ENCODE measurements at places on chromosomes 3 and 15.

DNA sequence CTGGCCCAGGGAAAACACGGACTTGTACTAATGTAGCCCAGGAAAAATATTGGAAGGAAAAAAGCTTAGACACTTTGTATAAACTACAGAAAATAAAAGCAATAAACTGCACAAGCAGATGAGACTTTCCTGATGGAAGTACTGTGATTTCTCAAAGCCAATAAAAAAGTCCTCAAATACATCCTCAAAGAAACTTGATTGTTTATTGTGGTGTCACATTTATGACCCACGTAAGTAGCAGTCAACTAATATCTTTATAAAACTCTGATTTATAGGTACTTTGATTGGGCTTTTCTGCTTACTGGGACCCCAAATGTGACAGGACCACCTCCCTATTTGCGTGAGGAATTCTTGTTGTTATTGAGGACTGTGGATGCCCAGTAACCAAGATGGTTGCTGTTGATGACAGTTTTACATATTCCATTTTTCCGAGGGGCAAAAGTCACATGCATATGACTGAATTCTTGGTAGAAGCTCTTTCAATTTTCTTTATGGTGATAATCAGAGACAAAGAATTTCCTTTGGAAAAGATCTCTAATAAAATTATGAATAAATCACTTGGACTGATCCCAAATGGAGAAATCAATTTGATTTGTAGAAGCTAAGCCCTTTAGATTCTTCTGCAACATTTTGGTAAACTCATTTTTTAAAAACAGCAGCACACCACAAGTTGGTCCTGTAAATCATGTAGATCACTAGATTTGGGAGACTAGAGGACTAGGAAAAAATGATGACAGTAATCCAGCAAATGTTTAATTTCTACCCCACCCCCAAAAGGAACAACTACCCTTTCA, 159.0 kb upstream of the TSC22D2 start:
- no peak for DNase-seq

DNA sequence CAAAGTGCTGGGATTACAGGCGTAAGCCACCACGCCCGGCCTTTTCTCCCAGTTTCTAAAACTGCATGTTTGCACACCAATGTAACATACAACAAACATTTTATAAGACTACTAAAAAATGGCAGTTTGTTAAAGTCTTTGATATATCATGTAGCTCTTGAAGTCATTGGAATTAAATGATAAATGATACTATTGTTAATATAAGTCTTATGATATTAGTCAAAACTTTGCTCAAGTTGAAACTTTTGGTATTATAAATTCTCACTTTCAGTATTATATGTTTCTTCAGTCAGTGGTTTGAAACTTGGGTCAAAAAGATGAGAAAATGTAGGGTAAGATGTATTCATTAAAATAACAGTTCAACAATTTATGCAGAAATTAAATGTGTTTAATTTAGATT, 117.6 kb upstream of the TBL1XR1 start:
- DNase-seq, result no peak

DNA sequence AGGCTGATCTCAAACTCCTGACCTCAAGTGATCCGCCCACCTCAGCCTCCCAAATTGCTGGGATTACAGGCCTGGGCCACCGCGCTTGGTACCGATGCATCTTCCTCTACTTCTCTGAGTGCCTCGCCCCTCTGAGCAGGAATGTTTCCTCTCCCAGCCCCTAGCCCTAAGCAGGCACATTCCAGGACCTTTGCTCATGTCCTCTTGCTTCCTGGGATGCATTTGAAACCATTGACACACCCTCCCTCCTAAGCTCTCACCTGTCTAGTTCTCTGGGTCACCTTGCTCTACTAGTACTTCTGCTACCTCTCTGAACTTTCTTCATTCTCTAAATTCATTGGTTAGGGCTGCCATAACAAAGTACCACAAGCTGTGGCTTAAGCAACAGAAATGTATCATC, 17.9 kb upstream of the UACA start:
- DNase-seq, result no peak

GRCh38 chr3:9902372-9903237, at the start of gene IL17RE:
TSS of gene IL17RE (plus strand) at chr3:9902848. CDS start at chr3:9902933, 85 bp downstream.
- no peak for DNase-seq

DNA sequence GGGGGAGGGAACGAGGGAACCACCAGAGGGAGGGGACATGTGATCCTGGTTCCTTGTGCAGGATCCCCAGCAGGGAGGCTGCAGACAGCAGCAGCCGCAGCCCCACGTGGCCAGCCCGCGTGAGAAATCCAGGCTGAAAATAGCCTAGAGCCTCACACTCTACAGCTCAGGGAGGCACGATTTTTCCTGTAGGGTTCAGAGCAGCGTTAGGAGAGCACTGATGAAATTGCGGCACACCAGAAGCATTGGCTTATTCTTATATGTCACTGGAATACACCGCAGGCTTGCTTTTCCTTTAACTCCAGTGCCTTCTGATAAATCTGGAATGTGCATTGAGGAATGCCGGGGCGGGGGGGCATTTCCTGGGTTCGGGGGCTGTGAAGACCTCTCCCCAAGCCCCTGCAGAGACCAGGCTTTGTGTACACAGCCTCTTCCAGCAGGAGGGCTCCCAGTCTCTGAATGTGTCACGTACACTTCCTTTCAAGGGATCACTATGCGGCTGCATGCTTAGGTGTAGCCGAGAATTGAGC, 193.0 kb downstream of the ATP10A start:
- DNase-seq, result no peak

GRCh38 chr3:44482721-44483120, 5.3 kb upstream of the ZNF445 start:
- DNase-seq, result no peak

- no peak for DNase-seq
These were observed 221.6 kb downstream of the TBC1D2B start for GRCh38 chr15:77855871-77856270.

- peak; percentile 92 for DNase-seq
These were observed 272.2 kb upstream of the CHRNA7 start for GRCh38 chr15:31758126-31758525.

- no peak for DNase-seq
These were observed 14.8 kb downstream of the CYP1A2 start for GRCh38 chr15:74763416-74763815.

DNA sequence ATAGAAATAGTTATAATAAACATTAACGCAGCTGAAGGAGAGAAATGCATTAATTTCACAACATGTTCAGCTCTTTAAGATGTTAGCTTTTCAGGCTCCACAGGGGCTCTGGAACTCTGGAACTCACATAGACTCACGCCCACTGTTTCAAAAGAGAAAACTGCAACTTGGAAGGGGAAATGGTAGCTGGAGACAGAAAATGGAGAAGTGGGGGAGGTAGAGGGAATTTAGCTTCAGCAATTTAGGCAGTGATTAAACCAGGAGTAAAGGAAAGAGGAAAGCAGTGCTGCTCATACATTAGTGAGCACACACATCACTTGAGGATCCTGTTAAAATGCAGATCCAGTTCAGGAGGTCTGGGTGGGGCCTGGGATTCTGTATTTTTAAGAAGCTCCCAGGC, 274.8 kb upstream of the TRIM42 start:
- DNase-seq, result no peak

DNA sequence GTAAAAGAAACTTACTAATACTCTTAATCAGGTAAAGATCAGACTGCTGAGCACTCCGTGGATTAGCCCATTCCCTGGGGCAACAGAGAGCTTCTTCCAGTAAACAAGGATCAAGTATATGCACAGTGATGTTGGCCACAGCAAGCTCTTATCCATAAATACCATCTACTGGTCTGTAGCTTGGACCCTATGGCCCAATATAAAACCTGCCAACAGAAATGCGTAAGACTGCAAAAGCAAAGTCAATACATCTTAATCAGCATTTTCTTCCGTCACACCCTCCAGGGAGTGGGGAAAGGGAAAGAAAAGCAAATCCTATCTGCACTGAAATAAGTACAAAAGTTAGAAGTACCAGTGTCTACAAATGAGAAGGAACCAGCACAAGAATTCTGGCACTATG, 1082.1 kb downstream of the ZPLD1 start:
- DNase-seq, result no peak

GRCh38 chr3:191441687-191442086, 19.3 kb upstream of the PYDC2 start:
- DNase-seq, result no peak

GRCh38 chr3:49723296-49723627, 489 bp downstream of the GMPPB start:
- peak; percentile 49 for DNase-seq

DNA sequence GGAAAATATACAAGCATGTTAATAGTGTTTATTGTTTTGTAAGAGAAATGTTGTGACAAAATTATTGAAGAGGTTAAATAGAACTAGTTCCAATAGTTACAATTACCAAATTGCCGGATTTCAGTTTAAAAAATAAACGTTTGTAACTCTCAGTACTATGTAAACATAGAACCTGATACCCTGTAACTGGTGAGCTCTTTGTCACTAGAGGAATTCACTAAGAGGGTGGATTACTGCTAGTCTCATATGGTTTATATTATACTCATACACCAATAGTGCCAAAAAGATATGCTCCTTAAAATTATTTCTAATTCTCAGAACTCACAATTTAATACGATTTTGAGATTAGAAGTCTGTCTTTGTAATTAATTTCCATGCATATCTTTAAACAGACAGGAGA, 7.6 kb upstream of the GMNC start:
- no peak for DNase-seq

- DNase-seq, result no peak
These were observed 59.5 kb downstream of the SCN11A start for GRCh38 chr3:38992117-38992760.

GRCh38 chr15:89910891-89911626, 1.7 kb downstream of the ARPIN start:
- DNase-seq, result no peak

GRCh38 chr15:68217341-68217740, 12.2 kb downstream of the CLN6 start:
- DNase-seq, result no peak

- DNase-seq, result no peak
These were observed 16.1 kb upstream of the AHSG start for GRCh38 chr3:186596568-186597287.

- no peak for DNase-seq
These were observed 24.4 kb upstream of the TGFBR2 start for GRCh38 chr3:30581982-30582381.

- DNase-seq, result no peak
These were observed at the start of gene LRRK1 for GRCh38 chr15:100918690-100919480. TSS of gene LRRK1 (plus strand) at chr15:100919357. CDS start at chr15:100924633, 5,276 bp downstream.

DNA sequence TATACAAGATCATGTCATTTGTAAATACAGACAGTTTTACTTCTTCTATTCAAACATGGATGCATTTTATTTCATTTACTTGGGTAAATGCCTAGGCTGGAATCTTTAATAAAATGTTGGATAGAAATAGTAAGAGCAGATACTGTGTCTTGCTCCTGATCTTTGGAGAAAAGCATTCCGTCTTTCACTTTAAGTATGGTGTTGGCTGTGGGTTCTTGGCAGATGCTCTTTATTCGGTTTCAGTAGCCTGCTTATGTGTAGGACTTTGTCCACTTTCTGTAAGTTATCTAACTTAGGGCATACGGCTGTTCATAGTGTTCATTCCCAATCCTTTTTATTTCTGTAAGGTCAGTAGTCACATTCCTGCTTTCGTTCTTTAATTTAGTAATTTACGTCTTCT, 303.0 kb downstream of the ADAMTS17 start:
- no peak for DNase-seq

- no peak for DNase-seq
These were observed 605.0 kb upstream of the TBL1XR1 start for GRCh38 chr3:177802151-177802900.

GRCh38 chr3:35200056-35200455, 439.3 kb upstream of the ARPP21 start:
- DNase-seq, result no peak

DNA sequence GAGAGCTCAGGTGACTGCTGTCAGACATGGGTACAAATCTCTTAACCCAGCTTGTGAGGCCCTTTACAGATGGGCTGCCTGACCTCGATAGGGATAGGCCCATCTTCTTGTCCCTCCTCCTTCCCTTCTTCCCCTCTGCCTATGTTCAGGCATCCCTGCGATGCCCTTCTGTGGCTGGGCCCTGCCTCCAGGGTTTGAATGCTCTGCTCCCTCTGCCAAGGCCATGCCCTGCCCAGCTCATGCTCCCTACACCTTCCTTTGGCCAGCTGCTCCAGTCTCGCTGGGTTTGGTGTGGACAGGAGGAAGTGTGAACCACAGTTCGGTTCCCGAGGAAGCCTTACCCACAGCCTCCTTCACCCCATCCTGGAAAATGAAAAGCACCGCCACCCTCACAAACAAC, 4.3 kb downstream of the FYCO1 start:
- no peak for DNase-seq

DNA sequence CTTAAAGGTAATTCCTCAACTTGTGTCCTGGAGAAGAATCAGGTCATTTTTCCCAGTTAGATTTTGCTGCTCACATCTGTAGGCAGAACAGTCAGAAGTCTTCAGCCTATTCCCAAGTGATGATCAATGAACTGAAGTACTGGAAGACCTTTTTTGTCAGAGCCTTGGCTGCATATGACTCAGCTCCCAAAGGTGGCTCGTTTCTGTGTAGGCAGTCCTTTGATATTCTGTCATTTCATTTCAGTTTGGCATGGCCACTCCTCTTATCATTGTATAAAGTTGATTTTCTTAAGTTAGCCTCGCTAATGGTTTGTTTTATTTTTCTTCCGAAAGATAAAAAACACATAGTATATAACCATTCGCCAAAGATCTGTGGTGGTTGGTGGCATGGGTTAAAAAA, 90.7 kb downstream of the KLHL25 start:
- no peak for DNase-seq

DNA sequence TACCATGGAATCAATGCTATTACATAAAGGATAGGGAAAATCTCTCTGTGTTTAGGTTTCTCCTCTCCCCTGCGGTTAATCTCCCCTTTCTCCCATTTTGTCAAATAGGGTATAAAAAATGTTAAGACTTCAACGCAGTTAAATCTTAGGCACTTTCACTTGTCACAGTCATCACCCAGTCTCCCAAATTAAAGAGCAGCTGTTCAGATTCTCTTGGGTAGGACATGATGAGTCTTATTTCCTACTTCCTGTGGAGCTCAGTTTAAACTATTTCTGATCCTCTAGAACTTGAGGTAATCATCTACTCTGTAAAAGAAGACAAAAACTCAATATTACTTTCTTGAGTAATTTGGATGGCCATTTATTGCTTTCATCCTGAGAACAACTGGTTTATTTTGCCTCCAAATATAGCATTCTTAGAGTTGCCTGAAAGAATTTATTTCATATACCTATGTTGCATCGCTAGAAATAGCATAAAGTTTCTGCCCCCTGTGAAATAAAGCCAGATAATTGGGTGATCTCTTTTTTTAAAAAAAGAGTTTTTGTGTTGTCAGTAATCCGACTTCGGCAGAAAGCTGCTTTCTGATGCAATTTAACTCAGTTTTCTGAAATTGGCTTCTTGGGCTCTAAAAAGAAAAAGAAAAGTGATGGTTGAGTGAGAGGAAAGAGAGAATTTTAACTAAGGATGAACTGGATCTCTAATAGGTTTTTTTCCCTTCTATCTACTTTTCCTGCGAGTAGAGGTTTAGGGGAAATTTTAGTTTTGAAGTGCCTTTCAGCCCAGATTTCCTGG, 20.7 kb downstream of the RAP2B start:
- no peak for DNase-seq

DNA sequence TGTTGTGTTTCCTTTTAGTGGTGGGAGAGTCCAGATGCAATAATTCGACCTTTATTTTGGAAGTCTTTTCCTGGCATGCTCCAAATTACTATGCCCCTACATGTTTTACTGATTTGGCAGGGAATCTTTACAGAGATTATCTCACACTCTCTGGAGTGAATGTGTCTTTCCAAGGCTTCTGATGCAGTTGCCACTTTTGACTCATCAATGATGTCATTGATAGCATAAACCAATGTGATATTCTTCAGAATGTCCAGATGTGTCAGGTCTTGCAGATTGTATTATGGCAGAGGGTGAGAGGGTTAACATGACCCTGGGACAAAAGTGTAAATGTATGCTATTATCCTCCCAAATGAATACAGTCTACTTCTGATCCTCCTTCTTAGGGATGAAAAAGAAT, 9.7 kb downstream of the RTP4 start:
- no peak for DNase-seq
